ENCODE measurements at places on chromosomes 4 and X.

- DNase-seq: no peak
Observed at GRCh38 chrX:46617906-46618305, 44.3 kb downstream of the CHST7 start.

DNA sequence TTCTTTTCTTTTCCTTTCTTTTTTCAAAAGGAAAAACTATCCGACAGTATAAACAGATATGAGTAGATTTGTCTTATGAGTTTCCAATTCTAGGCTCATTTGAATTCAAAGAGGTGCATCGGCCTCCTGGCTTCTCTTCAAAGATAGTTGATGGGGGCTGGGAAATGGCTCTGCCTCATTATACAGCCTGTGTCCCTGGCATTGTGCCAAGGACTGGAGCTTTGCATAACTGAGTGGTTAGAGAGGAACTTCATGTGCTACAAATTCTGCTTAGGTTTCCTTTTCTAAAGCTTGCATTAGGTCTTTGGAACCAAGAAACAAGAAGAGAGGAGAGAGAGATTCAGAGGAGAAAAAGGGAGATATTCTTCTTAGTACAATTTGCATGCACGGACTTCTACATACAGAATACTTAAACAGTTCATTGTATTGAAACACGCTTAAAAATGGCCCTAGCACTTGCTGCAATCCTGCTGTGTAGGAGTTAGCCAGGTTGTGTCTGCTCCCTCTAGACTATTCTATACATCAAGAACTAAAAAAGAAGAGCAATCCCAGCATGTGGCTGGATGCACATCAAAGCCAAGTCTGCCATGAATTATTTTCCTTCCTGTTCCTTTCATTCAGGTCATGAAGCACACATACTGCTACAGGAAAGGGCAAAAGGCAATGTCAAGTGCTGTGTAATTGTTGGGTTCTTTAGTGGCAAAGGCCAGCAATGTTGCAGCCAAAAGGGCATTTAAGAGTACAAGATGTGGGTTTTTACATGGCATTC lies 70.9 kb downstream of the INTS12 start:
- DNase-seq: no peak

- no peak for DNase-seq
Observed at GRCh38 chr4:155780775-155781174, 22.0 kb downstream of the GUCY1B1 start.

DNA sequence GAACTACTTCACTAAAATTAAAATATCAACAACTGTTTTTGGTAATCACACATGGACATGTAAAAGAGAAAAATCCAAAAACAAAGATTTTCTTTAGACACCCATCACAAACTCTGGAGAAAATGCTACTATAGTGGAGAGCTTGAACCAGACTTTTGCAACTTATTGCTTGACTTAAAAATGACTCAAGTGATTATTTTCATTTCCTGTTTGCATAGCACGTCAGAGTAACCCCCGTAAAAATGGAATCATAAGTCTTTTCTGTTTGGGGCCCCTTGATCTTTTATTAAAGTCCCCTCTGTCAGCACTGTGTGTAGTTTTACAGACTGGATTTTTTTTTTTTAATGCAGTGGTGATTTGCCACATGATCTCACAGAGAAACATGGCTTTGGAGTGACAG lies 79.5 kb downstream of the PRKG2 start:
- no peak for DNase-seq

GRCh38 chr4:166657261-166657660 lies 577.0 kb downstream of the SPOCK3 start:
- DNase-seq: no peak

DNA sequence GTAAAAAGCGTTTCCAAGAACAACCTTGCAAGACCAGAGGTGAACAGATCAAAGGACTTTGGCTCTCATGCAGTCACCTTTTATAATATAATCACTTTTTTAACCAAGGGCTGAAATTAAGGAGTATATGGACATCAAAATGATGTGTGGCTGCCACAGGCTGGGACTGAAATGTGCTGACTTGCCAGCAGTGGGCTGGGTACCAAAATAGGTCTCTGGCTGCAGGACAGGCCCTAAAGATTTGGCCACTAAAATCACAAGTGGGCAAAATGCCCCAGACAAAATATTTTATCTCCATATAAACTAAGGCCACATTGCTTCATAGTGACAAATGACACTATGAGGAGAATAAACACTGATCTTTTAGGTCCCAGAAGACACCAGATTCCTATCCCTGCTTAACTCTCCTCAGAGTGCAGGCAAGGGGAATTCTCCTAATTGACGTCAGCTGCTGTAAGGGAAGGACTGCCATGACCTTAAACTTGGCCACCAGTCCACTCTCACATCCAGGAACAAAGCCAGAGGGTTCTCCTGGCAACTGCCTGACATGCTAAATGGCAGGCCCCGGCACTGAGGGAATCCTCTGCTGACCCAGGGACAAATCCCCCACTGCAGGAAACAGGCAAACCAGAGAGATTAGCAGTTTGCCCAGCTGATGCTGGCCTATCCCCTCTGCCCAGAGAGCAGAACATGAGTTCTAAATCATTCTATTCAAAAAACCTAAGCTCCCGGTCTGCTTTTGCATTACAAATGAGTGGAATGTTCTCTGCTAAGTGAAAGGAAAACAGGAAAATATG lies 155.8 kb downstream of the PPP3CA start:
- no peak for DNase-seq

- DNase-seq: no peak
Observed at GRCh38 chr4:39062094-39062769, at the start of gene KLHL5. Gene KLHL5, plus strand, starts transcription at chr4:39062232. Its CDS starts 421 bp downstream, at chr4:39062653.

DNA sequence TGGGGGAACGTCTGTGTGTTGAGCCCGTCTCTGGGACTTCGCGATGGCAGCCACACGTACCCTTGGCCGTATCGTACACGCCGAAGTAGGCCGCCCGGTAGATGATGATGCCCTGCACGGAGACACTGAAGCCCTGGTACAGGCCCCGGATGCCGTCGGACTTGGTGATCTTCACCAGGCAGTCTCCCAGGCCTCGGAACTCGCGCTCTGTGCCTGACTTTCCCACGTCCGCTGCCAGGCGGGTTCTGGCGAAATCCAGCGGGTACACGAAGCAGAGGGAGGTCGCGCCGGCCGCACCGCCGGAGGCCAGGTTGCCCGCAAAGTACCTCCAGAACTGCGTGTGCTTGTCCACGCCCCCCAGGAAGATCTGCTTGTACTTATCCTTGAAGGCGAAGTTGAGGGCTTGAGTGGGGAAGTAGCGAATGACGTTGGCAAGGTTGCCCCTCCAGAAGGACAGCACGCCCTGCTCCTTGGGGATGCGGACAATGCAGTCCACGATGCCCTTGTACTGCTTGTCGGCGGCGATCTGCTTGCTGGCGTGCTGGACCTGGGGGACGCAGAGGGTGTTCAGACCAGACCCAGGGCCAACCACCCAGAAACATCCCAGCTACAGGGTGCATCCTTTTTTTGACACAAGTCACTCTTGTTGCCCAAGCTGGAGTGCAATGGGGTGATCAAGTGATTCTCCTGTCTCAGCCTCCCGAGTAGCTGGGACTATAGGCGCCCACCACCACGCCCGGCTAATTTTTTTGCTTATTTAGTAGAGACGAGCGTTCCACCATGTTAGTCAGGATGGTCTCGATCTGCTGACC lies 2.5 kb downstream of the SLC25A6 start:
- DNase-seq: no peak

DNA sequence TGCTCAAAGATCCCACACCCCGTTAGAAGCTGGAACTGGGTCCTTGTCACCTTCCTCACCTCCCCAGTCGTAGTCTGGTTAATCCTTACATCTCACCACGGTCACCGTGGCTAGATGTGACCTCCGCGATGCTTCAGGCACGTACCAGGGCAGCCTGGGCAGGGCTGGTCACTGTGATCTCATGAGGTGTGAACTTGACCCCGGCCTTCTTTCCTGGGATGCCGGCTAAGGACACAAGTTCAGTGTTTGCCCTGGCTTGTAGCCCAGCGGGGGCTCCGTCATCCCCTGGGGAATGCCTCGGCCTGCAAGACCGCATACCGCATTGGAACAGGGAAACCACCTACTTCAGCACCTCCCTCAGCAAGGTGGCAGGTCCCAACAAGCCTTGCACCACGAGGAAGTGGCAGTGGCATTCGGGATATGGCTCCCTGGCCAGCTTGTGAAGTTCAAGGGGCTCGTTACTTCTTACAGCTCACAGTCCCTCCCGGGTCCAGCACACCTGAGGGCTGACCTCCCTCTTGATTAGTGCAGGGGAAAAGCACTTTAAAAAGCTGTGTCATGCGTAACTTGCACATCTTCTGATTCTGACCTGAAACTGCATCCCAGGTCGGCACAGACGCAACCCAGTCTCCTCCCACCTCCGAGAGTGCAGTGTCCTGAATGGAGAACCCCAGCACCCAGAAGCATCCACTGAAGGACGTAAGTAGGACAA lies 25.9 kb downstream of the NOP14 start:
- no peak for DNase-seq

GRCh38 chrX:63330681-63331080 lies 20.5 kb downstream of the SPIN4 start:
- DNase-seq: no peak

- DNase-seq: no peak
Observed at GRCh38 chrX:111555406-111555958, 44.0 kb downstream of the SERTM2 start.

DNA sequence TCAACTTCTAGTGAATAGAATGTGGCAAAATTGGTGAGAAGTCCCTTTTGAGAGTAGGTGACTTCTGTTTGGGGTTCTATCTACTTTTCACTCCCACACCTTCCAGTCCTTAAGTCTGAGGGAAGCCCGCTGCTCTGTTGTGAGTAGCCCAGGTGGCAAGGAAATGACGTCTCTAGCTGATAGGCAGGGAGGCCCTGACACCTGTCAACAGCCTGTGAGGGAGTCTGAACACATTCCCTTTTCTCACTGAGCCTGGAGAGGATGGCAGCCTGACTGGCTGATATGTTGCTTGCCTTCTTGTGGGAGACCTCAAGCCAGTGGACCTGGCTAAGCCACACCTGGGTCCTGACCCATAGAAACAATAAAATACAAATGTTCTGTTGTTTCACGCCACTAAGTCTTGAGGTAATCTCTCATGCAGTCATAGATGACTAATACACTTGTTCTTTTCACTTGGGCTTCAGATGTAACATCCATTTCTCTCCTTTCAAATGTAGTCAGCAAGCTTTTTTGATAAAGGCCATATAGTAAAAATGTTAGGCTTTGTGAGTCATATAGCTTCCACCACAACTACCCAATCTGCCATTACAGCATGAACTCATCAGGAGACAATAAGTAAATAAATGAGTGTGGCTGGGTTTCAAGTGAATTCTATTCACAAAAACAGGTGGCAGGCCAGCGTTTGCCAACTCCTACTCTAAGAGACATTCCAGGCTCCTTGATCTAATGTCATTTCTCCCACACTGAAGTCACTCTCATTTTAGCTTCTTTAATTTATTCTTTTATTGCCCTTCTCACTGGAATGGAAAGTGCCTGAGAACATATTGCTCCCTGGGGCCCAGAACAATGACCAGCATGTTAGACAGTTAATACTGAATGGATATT lies 265.1 kb upstream of the MAD2L1 start:
- DNase-seq: no peak

DNA sequence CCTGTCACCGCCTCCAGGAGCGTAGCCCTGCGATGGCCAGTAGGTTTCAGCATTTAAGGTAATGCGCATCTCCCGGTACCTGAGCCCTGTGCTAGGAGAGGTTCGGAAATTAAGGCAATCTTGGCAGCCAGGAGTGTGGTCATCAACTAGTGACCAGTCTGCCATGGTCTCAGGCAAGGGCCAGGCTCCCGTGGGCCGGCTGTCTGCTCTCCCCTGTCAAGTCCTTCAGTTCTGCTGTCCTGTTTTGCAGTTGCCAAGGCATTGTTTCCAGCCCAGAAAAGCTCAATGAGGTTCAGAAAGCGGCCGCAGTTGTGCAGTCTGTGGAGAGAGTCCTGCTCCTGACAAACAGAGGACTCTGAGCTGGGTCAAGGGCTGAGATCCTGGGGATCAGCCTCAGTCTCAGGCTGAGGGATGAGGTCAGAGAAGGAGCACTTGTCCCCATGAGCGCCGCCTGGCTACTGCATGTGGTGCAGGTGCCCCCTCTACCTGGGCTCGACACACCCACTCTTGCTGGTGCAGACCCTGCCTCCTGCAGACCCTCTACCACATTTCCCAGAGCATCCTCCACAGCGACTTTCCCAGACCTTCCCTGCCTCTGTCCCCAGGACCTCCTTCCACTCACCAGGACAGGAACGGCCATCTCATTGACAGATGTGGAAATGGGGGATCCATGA lies 53.4 kb upstream of the PSAPL1 start:
- DNase-seq: no peak

- DNase-seq: no peak
Observed at GRCh38 chr4:166882221-166882620, 352.1 kb downstream of the SPOCK3 start.

- DNase-seq: no peak
Observed at GRCh38 chr4:115110191-115111181, 2.9 kb downstream of the NDST4 start.

DNA sequence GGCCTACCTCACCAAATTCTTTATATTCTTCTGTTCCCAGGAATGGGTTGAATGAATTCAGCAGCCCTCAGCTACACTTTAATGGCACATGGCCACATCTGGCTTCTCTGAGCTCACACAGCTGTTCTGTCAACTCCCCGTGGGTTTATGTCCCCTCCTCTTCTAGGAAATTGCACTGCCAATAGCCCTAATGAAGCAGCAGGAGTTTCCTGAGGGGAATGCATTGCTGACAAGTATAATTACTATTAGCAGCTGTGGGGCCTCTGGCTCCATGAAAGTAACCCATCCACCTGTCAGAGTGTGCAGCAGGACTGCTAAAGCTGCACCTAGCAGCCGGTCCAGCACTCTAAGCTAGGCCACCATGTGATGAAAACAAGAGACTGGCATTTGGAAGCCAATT lies 50.3 kb downstream of the FTHL17 start:
- no peak for DNase-seq

- no peak for DNase-seq
Observed at GRCh38 chr4:78630615-78631014, 79.0 kb downstream of the ANXA3 start.

DNA sequence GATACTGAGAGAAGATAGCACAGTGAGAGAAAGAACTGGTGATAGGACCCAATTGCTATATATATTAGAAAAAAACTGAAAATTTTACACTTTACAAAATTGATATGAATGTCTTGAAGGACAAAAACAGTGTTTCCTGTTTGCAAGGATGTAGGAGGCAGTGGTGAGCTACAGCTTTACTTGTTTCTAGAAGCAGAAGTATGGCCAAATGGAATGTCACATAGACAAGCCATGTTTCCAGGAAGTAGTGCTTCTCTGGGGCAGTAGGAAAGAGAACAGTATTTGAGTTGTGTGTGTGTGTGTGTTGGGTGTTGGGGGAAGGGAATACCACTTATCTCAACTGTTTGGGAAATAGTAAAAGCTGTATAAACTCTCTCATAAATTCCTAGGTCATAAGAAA lies 60.9 kb upstream of the IBSP start:
- no peak for DNase-seq

DNA sequence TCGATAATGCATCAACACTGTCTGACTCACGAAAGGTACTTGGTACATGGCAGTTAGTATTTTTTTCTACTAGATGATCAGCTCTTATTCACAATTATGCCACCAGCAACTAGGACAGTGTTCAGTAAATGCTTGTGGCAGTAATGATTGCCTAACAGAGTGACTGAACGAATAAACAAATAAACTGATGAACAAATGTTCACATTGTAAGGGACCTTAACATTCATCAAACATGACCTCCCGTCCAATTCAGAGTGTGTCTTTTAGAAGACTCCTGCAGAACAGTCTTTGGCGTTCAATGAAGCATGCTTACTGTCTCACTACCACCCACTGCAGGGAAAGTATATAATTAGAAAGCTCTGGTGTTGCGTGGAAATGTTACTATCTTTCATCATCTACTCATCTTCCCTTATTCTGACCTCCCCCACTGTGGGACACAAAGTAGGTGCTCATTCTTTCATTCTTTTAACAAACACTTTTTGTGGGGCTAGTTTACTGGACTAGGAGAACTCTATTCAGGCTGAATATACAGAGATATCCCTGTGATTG lies 319.3 kb downstream of the RAB28 start:
- no peak for DNase-seq
